CD4-positive, alpha-beta T cell treated with Interleukin-2 at 100 ng/mL for 4 hours (primary cell): ENCODE measurements at places on chromosomes 13 and 19.

- no peak for DNase-seq
These were observed 113.5 kb downstream of the MYO16 start for GRCh38 chr13:108742701-108743451.

- DNase-seq: no peak
These were observed 53.5 kb upstream of the WASF3 start for GRCh38 chr13:26503826-26504594.

- no peak for DNase-seq
These were observed 46.4 kb downstream of the RUBCNL start for GRCh38 chr13:46340631-46341111.

GRCh38 chr13:26831336-26831908 lies 70.8 kb upstream of the GPR12 start:
- no peak for DNase-seq

GRCh38 chr13:58476206-58476918 lies 844.8 kb downstream of the PCDH17 start:
- no peak for DNase-seq

DNA sequence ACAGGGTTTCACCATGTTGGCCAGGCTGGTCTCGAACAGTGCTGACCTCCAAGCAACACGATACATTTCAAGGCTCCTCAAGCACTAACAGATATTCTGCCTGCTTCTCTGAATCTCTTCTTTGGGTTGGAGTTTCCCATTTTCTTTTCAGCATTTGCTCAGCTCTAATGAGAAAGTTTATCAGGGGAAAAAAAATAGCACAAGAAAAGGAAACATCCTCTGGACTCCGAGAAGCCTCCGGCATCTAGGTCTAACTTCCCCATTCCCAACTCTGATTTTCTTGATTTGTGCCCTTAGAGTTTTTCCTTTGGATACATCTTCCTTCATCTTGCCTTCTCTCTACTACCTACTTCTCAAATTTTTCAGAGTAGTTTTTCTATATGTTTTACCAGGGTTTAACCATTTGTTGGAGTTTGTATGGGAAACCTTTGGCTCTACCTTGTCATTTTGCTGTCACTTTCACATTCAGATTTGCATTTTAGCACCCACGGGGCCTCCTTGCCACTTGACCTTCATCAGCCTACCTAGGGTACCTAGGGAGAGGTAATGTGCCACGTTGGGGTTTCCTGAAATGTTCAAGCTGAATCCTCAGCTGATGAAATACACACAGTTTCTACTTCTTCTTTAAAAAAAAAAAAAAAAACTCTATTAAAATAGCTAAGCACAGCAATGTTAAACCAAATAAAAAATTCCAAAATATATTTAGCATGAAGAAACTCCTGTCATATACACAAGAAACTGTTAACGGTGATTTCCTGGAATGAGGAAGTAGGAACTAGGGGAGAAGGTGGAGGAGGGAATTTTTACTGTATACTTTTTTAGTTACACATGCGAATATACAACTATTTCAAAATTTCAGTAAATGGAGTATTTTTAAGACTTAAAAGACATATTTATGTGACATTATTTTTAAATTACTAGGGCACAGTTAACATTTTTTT lies 5.1 kb upstream of the USP12 start:
- DNase-seq: no peak

DNA sequence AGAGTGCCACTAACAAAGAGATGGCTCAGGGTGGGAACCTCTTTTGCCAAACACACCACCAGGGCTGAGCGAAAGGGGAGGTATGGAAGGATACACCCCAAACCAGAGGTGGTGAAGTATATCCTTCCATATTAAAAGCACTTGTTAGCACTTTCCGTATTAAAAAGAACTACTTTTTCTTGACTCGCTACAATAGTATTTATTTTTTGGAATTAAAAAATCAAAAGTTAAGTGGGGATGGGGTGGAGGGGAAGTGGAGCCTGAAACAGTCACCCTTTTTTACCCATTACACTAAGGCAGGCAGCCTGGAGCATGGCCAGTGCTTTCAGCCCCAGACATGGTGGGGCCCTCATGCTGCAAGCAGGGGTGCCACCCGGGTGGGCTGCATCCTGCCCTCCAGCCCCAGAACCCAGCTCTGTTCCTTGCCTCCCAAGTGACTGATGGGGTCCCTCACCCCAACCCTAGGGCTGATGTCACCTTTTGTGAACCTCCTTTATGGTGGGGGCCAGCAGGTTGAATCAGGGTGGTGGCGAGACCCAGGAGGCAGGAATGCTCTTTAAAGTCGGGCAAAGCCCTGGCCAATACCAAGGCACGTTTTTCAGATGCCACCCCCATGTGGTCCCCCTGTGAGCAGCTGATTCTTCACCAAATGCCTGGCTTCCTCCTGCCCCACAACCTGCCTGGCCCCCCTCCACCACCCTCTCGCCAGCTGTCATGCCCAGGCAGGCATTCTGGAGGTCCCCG lies 31.0 kb downstream of the LYL1 start:
- DNase-seq: no peak

DNA sequence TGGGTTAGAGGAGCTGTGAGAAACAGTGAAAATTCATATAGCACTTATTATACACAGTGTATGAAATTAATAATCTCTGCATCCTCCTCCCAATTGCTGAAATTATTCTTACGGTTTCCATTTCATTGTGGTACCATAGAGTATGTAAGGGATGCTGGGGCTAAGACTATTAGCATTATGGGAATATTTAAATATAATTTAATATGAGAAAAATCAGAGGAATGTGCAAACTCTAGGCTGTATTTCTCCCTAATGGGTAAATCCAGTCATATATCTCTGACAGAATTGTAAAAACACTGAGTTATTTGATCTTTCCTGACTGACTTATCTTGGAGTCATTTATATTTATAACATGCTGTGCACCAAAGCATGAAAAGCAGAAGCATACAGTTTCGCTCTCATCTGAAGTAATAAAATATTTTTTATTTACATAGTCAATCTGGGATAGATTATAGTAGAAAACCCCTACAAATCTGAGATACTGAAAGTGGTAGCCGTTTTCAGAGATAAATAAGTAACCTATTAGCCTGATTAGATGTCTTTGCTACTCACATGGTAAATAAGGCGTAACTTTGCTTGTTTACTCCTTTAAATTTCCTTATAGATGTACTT lies 34.9 kb downstream of the LRCH1 start:
- DNase-seq: no peak

- no peak for DNase-seq
These were observed 328.0 kb downstream of the UQCRFS1 start for GRCh38 chr19:28884786-28885476.

DNA sequence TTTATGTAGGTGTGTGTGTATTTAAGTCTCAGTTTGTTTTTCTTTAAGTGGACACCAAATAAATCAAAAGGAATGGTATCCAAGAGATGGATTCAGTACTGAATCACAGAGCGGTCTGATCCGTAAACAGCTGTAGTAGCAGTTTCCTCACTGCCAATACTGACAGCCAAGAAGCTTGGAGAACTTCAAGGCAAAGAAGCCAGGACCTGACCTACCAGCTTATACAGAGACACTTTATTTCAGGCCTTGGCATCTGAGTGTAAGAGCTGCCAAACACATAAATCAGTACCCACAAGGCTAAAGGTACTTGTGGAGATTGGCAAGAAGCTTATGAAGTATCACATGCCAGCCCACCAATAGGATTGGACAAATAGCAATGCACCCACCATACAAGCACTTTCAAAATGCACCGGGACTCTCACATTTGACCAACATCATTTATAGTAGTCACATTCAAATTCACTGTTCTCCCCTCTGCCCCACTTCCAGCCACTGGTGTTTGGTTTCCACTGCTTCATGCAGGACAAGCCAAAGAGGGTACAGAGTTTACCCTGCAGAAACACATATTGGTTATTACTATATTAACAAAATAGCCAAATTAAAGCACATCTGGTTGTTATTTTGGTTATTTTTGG lies 357.9 kb downstream of the KLF12 start:
- no peak for DNase-seq

- no peak for DNase-seq
These were observed 11.4 kb downstream of the SBNO2 start for GRCh38 chr19:1162404-1163282.

DNA sequence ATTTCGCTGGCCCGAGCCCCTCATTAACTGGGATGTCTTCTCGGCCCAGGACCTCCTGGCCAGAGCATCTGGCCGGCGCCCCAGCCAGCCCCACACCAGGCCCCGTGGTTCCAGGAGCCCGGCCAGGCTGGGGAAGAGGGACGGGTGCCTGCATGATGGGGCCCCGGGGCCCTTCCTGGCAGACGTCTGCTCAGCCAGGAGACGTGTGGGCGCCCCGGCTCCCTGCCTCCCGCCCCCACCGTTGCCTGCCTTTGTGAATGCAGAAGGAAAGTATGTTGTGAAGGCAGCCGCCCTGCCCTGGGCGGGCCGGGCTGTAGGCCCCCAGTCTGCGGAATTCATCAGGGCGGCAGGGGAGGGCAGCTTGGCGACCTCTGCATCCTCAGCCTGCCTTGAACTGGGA lies 4.4 kb upstream of the COMP start:
- no peak for DNase-seq

DNA sequence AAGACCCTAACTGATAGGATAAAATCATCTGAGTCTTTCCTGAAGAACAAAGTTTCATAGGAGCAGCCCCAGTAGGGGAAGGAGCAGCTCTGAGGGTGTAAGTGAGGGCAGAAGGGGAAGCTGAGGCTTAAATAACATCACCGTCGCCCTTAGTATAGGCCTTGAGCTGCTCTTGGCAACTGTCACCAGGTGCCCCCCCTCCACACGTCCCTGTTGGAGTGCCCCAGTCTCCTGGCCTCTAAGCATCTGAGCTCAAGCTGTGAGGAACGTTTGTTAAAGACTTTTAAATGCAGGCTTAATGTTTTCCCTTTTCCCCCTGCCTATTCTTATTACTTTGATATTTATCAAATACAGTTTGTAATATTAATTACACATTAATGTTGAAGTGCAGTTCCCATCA lies 170.6 kb downstream of the ZIC5 start:
- no peak for DNase-seq

- peak; percentile 39 for DNase-seq
These were observed at the start of gene B3GNT8 for GRCh38 chr19:41426952-41427646. TSS of gene B3GNT8 (minus strand) at chr19:41427374. CDS start at chr19:41426778, 596 bp downstream.

DNA sequence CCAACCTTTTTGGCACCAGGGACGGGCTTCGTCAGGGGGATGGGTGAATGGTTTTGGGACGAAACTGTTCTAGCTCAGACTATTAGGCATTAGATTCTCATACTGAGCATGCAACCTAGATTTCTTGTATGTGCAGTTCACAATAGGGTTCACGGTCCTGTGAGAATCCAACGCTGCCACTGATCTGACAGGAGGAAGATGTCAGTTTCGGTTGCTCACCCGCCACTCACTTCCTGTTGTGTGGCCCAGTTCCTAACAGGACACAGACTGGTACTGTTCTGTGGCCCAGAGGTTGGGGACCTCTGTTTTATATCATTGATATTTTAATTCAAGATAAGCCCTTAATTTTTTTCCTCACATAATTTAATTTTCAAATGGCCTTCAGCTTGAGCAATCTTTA lies 26.7 kb upstream of the TDRD3 start:
- DNase-seq: peak; percentile 7

DNA sequence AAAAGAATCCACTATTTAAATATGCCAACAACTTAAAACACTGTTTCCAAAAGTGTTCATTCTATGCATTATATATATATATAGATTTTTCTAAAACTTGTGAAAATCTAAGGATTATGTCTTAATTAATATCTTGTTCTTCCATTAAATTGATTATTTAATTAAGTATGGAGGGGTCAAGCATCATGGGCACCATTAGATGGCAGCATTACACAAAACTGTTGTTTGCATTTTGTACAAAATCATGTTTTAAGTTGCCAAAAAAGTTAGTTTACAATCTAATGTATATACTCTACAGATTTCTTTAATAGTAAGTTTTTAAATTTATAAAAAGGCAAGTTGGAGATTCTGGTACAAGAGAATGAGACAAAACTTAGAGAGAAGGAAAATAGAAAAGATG lies 213.2 kb upstream of the EDNRB start:
- DNase-seq: no peak

- DNase-seq: no peak
These were observed 764.0 kb upstream of the SLITRK5 start for GRCh38 chr13:86907156-86907555.

- DNase-seq: no peak
These were observed at the start of gene SMAD9 for GRCh38 chr13:36919833-36920615. TSS of gene SMAD9 (minus strand) at chr13:36920238. CDS start at chr13:36879689, 40,549 bp downstream.

DNA sequence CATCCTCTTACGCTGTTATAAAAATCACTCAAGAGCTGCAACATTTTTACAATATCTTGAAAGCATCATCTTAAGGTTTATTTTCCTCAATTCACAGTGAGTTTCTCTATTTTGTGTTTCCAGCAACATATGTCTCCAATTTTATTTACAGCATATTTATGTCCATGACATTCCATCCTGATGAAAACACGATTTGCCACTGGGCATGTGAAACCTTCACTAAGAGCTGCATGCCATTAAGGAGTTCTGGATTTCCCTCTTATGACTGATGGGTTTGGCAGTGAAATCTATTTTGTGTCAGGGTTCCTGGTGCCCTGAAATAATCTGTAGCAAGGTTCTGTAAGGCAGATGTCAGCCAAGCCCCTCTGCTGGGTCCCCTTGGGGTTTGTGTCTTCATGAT lies 527.6 kb upstream of the KLF12 start:
- DNase-seq: no peak

DNA sequence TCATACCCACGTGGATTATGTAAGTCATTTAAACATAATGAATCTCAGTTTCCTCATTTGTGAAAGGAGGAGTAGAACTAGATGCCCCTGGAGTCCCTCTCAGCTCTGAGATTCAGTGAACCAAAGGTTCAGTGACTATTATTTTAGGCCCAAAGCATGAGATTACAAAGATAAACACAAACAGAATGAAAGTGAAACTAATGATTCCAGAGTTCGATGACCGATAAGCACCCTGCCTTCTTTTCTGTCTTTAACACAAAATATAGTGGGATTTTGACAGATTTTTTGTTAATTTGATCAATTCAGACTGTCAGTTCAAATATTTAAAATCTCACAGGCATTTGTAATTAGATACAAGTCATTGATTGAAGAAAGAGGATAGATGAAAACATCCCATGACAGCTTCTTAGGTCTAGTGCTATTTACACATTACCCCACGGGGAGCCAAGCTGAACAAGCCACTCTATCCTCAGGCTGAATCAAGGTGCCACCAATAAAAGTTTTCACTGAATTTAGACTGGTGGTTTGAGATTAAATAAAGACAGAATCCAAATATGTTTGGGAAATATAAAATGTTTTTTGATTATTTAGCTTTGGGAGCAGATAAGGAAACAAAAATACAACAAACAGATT lies 64.6 kb upstream of the RAP2A start:
- peak; percentile 17 for DNase-seq

- DNase-seq: no peak
These were observed at the start of gene NUMBL for GRCh38 chr19:40690050-40690692. TSS of gene NUMBL (minus strand) at chr19:40690651. CDS start at chr19:40690483, 168 bp downstream.

DNA sequence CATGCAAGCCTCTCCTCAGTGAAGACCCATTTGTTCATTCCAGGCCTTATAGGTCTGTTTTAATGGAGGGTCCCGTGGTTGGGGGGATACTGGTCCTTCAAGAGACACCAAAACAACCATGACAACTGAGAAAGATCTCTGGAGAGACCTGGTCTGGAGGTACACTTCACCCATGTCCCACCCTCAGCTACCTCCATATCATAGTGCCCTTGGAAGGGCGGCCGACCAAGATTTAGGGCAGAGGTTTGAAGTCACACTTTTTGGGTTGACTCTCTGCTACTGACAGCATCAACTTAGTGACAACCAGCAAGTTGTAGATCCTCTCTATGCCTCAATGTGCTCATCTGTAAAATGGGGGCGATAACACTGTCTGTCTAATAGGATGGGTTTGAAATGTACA lies 177.3 kb downstream of the TSHZ3 start:
- no peak for DNase-seq

- no peak for DNase-seq
These were observed 3.6 kb downstream of the PSMC4 start for GRCh38 chr19:39974377-39975155.
